Right atrium auricular region (tissue), 2 donors: ENCODE measurements at places on chromosomes 11 and 22.
A peak's percentile ranks its signal among the peaks of the same experiment; 100 is the strongest.

DNA sequence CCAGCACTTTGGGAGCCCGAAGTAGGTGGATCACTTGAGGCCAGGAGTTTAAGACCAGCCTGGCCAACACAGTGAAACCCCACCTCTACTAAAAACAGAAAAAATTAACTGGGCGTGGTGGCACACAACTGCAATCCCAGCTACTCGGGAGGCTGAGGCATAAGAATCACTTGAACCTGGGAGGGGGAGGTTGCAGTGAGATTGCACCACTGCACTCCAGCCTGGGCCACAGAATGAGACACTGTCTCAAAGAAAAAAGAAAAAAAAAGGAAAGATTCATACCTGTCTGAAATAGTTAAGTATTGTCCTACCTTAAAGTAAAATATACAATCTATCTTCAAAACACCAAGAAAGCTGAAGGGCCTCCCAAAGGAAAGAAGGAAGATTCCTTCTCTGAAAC is 20.1 kb downstream of the RBFOX2 start:
- no peak for DNase-seq

DNA sequence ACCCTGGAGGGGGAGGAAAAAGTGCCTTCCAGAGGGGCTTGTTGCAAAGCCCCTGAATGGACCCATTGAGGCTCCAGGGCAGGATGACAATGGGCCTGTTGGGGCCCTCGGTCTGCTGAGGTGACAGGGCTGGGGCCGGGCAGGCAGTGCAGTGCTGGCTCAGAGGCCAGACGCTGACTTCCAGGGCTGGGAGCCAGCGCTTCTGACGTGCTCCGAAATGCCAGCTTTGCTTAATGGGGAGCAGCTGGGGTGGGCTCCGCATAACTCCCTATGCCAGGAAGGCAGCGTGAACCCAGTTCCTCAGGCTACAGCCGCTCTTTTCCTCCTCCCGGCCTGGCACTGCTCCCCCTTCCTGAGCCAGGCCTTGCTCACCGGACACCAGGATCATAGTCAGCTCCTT is 17.7 kb downstream of the NAV2 start:
- no peak for DNase-seq

DNA sequence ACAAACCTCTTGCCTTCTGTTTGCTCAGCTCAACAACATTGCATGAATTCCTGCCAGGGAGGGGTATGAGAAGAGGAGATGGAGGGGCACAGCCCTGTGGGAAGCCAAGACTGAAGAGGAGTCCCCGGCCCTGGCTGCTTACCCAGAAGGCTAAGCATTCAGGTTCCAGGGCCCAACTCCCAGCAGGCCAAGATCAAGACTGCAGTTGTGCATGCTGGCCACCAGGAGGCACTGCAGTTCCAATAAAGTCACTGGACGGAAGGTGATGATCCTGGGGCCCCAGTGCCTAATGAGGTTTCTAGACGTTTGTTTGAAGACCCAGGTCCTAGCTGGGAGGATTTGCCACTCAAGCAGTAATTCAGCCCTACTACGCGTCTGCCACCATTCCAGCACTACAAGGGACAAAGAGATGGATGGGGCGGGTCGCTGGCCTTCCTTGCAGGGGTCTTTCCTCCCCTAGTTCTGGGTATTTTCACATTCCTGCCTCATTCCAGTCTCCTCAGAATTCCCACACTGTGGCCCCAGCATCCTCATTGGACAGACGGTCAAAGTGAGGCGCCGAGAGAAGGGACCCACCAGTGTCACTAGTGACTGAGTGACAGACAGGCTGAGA is 23.6 kb downstream of the ALX4 start:
- DNase-seq = no peak

DNA sequence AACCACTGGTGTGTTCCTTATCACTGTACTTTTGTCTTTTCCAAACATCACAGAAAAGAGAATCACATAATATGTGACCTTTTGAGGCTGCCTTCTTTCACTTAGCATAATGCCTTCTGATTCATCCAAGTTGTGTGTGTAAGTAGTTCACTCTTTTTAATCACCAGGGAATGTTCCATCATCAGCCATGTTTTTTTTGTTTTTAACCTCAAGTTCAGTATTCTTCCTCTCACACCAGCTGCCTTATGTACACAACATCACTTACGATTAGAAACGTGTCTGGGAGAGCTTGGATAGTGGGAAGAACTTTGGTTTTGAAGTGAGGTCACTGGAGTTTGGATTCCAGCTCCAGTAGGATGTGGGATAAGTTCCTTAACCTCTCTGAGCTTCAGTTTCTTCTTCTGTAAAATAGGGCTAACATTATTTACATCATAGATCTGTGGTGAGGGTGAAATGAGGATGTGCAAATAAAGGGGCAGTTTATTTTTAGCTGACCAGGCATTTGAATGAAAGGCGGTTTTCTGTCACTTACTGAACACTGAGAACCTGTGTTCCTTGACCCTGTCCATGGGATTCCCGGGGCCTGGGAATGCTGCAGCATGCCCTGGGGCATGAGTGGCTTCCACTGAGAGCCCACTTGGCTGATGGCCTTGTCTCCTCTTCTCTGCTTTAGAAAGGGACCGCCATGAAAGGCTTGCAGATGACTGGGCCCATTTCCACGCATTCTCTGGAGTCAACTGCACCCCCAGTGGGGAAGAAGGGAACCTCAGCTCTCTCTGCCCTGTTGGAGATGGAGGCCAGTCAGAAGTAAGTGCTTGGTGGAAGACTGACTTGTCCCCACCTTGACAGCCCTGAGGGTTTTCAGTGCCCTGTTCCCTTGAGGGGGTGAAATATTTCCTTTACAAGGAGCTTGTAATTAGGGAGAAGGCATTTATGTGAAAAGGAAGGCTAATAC is 92.6 kb downstream of the DEPDC5 start:
- DNase-seq = no peak

- DNase-seq = no peak
Measured at GRCh38 chr11:18171377-18172000, 1.1 kb upstream of the MRGPRX4 start.

DNA sequence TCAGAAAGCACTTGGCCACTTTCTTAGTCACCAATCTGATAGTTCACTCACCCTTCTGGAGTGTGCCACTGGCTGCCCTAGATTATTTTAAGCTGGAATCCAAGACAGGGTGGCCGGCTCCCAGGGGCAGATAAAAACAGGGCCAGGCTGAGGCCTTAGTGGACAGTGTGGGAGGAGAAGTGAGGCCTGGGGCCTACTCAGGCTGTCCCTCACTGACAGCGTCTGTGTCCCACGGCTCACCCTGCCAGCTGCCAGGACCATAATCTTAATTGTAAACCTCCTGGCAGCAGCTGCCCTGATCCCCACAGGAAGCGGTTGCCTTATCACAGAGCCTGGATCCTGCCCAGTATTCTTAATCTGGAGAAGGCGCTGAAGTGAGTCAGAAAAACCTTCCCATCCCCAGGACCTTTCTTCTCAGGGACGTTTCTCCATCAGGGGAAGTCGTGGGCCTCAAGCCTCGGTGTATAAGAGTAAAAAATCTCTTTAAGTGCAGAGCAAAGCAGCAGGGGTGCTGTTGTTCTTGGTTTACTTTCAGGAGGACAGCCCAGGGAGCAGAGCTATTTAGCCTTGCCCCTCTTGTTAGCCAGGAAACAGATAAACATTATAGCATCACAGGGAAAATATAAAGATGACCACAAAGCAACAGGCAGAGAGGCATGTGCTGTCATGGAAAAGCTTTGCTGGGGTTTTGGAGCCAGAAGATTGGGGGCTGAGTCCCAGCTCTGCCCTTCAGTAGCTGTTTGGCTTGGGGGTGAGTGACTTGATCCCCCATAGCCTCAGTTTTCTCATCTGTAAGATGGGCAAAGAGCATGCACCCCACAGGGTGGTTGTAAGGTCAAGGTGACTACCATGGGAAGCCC is 39.6 kb downstream of the TSPAN18 start:
- peak; percentile 81 for DNase-seq

- no peak for DNase-seq
Measured at GRCh38 chr11:7253800-7254199, 2.1 kb downstream of the SYT9 start.
